GM18507 (cell line): ENCODE measurements at places on chromosomes 3 and 15.

DNA sequence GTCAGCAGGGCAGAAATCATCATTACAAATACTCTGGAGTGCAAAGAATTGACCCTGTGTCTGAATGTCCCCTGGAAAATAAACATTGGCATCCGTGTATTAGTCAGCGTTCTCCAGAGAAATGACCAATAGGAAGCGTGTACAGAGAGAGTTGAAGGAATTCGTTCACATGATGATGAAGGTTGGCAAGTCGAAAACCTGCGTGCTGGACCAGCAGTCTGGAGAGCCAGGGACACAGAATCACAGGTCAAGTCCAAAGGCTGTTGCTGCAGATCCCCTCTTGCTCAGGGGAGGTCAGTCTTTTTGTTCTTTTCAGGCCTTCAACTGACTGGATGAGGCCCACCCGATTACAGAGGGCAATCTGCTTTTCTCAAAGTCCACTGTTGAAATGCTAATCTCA lies 16.6 kb downstream of the GP9 start:
- no peak for DNase-seq

GRCh38 chr3:25174251-25174650 lies 253.8 kb upstream of the RARB start:
- DNase-seq = no peak

DNA sequence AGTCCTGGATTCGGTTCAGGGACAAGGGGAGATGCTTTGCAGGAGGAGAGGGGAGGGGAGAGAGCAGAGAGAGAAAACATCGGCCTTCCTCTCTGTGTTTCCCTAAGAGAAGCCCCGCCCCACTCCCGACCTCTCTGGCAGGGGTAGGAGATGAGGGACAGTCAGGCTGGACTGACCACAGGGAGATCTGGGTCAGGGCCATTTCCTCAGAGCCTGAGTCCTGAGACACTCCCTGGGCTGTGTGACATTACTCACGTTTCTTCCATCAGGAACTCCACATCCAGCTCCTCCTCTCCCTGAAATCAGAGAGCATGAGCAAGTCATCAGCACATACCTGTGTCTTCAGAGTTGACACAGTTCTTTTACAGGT lies 9.1 kb downstream of the PLA2G4D start:
- no peak for DNase-seq

- no peak for DNase-seq
Observed at GRCh38 chr3:29754346-29754745, 473.5 kb downstream of the RBMS3 start.

- no peak for DNase-seq
Observed at GRCh38 chr3:38519000-38519399, 22.9 kb downstream of the EXOG start.

GRCh38 chr15:70047386-70048197 lies 50.1 kb downstream of the TLE3 start:
- DNase-seq = no peak
